ENCODE measurements at places on chromosomes 12 and 14.

DNA sequence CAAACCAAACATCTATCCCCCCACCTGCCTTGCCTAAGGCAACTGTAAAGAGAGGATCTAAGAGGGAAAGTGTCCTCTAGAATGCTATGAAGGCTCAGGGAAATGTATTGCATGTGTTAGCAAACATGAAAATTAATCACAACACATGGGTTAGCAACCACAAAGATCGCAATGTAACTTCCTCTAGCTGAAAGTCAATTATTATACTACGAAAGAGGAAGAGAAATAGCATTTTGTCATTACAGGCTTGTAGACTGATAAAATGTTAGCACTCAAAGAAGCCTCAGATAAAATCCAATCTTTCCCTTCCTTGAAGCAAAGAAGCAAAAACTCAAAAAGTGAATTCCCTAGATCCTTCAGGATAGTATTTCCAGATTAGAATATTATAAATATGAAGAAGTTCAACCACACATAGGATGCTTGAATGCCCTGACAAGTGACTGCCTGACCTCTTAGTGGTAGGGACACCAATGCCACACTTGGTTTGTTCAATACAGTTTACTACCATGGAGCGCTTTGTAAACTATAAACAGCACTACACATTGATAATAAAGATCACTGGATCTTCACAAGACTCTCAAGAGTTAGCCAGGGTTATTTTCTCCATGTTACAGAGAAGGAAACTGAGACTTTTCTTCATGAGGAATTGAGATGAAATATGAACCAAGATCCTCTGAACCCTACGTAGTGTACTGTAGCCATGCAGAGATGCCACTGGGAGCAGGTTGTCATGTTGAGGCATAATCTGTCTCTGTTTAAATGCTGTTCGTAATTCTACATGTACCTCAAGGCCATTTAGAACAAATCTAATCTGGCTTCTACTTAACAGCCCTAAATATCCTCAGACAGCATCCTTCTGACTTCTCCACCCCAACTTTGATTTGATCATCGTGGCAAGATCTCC, 100.7 kb downstream of the ITPR2 start:
- no peak for DNase-seq

- no peak for DNase-seq
Observed at GRCh38 chr14:87934185-87934584, 58.8 kb downstream of the GALC start.

DNA sequence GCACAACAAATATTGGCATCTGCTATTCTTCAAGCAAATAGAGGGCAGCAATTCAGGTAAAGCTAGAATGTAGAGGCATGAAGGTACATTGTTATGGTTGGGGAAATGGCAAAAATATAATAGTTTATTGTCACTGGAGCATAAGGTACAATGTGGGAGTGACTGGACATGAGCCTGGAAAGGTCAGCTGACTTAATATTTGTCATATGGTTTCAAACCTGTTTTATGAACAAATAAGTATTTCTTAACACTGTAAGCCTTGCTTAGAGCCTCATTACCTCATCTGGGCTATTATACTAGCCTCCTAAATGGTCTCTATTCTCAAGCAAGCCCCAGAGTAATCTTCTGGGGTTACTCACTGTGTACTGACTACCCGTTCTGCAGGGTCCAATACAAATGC, 33.7 kb downstream of the FAM177A1 start:
- no peak for DNase-seq

- DNase-seq: no peak
Observed at GRCh38 chr12:1517007-1517406, 77.4 kb downstream of the FBXL14 start.

DNA sequence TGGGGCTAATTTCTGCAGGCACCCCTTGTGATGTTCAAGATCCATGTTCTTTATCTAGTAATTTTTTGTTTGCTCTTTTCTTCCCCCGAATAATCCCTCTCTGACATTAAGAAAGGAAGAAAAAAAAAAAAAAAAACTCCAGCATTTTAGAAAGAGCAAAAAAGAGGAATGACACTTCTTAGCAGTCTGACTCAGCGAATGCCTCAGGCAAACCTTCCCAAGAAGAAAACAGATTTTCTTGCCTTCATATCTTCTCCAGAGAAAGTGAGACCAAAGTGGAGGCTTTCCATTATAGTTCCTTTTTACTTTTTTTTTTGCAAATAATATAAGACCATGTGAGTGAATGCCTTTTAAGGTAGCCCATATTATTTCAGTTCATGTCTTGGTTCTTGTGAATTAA, 479.0 kb upstream of the SYT1 start:
- no peak for DNase-seq

- peak; percentile 25 for DNase-seq
Observed at GRCh38 chr14:106511006-106511799, 984.8 kb downstream of the TMEM121 start.

DNA sequence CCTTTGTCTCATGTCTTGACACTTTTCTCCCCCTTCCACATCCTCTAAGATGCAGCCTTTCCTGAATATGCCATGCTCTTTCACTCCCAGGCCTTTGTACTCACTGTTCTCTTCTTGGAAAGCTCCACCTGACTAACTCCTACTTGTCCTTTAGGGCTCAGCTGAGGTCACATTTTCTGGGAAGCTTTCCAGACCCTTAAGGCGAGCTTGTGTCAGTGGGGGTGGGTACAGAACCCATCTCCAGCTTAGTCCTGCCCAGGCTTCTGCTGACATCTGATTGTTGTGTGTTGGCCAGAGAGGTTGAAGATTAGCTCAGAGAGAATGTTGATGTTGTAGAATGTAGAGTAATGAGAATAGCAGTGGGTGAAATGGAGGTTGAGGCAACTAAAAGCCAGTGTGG, 2.9 kb upstream of the TSFM start:
- no peak for DNase-seq

- no peak for DNase-seq
Observed at GRCh38 chr12:46915082-46915481, 89.3 kb upstream of the SLC38A4 start.

GRCh38 chr14:77039285-77040058, 11.0 kb upstream of the IRF2BPL start:
- no peak for DNase-seq

GRCh38 chr12:29255042-29255441, 106.0 kb downstream of the FAR2 start:
- DNase-seq: no peak

DNA sequence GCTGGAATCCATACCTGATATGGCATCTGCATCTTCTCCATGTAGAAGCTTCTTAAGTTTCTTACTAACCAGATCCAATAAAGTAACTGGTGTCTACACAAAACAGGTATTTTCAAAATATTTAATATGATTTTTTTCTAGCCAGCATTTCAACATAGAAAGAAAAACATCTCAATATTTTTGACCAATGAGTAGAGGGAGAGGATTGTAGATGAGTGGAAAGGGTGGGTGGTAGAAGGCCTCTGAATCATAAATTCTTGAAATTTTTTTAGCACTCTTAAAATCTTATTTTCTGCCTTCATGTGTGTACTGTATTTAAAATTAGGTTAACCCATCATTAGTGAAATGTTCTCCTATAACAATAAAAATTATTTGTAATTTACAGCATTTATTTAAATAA, 18.0 kb downstream of the DEPDC4 start:
- no peak for DNase-seq

DNA sequence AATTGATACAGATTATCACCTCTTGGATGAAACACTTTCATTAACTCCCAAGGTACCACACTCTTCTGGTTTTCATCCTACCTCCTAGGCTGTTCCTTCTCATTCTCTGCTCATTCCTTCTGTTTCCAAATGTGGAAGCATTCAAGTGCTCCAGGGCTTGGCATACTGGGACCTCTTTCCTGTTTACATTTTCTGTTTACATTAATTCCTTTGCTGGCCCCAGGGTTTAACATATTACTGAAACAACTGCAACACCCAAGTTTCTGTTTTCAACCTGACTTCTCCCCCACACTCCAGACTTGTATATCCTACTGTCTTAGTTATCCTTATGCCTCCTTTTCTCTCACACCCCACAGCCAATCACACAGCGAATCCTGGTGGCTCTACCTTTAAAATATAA, 386.3 kb upstream of the GARIN6 start:
- DNase-seq: no peak

DNA sequence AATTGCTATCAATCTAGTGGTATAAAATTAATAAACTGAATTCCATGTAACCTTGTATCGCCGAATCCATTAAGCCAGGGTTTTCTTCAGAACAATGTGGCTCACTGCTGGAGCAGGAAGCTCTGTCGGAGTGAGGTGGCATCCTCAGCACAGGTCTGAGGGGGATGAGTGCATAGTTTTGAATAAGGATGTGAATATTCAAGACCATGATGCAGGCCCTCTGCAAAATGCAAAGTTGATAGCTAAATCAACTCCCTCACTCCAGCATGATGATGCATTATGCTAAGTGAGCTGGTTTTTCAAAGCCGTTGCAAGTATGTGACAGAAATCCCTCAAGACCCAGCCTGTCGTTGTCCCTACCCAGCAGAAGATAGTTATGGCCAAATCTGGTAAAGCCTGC, 53.0 kb downstream of the TRIM9 start:
- DNase-seq: no peak

DNA sequence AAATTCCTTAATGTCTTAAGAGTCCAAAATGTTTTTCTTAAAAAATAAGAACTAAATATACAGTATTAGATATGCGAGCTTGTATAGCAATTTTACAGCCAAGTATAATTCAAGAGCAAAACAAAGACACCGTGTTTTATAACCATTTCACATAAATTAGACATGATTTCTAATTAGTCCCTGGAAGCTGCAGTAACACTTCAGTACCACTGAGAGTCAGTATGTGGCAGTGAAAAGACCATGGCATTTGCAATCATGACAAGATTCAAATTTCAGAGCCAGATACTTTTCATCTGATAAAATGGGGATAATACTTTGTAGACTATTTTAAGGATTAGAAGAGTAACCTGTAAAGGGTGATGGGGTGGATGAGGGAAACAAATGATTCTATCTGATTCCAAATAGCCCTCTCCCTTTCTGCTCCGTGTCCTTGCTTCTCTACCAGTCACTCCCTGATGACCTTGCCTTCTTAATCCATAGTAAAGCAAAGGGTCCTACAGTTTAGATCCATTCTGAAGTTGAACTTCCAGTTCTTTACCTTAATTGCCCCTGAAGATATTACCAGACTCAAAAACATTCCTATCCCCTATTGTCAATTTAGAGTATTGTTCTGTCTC, 145.4 kb upstream of the ABCD2 start:
- DNase-seq: no peak

DNA sequence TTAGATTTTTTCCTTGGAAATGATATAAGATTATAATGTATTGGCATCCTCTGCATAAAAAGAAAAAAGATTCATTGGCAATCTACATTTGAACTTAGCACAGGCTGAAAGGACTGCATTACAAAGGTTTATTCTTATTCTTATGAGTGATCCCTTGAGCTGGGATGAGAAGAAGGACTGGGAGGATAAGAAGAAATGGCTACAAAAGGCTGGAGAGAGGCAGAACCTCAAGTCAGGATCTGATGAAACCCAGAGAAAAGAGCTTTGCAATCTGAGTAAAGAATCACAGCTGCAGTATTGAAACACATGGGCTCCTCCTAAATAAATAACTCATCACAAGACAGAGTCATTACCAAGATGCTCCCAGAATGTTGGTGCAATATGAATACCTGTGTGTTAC, 1635.4 kb upstream of the FLRT2 start:
- DNase-seq: no peak

DNA sequence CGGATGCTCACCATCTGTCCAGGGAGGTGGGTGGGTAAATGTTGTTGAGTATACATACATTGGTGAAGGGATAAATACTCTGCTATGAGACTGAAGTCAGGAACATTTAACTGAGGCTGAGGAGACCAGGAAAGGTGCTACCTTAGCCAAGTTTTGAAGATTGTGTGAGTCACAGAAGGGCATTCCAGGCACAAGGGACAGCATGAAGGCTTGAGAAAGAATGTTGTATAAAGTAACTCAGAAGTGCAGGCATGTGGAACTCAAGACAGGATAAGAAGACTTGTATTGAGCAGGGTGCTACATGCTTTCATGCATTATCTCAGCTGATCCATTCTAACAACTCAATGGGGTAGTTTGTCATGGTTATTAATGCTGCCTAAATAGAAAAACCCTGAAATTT, 112.7 kb downstream of the IPO8 start:
- no peak for DNase-seq

DNA sequence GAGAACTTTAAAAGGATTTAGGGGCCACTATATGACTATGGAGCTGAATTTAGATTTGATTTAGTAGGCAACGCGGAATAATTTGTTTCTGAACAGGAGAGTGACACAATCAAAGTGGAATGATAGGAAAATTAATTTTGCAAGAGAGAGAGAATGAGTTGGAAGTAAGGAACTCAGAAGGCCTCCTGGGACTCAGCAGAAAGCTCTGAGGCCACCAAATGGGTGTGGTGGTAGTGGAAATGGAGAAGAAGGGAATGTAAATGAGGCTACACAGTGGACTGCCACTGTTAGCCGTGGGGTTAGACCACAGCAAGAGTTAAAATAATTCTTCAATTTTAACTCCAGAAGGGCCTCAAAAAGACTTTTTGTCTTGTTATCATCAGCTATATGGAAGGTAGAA, 102.7 kb downstream of the LRRK2 start:
- no peak for DNase-seq

DNA sequence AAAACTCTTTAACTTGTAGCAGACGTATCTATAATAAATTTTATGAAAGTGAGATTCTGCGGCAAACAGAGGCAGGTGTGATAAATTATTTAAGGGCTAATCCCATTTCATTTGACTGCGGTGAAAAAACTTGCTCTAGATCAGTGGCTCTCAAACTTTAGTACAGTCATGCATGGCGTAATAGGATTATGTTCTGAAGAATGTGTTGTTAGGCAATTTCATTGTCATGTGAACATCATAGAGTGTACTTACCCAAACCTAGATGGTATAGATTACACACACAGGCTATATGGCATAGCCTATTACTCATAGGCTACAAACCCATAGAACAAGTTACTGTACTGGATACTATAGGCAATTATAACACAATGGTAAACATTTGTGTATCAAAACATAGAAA, 83.7 kb downstream of the HEATR5A start:
- no peak for DNase-seq

DNA sequence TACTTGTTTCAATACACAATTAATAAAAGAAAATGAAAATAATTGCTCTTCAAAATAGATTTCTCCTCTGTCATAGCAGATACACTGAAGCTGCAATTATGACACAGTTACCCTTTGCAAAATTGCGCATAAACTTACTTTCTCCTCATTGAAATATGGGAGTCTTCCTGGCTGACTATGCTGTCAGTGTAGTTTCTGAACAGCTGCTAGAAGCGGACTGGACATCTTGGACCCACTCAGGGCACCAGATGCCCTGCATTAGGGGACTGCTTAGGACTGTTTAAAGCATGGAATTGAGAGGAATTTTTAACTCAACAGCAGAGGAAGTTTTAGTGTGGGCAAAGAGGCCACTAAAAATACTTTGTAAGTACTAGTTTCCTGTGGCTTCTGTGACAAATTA, 454.9 kb downstream of the ATP23 start:
- DNase-seq: no peak

DNA sequence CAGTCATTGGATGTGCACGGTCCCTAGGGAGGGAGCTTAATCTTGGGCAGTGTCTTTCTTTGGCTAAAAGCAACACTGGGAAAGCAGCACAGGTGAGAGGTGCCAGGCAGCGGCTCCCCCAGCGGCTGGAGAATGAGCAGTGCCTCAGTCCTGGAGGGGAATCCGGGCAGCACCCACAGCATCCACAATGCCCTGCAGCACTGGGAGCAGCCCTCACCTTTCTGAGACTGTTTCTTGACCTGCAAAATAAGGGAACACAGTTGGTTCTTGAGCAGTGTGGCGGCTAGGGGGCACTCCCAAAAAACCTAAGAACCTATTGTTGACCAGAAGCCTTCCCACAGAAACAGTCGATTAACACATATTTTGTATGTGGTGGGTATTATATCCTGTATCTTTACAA, 75.8 kb downstream of the SINHCAF start:
- DNase-seq: no peak

GRCh38 chr12:109797905-109798669, 35.1 kb downstream of the TRPV4 start:
- no peak for DNase-seq

All from activated CD4-positive, CD25-positive, alpha-beta regulatory T cell treated with anti-CD3 and anti-CD28 coated beads, Interleukin-2, amount 50 U/mL, for 16 hours (primary cell).